ENCODE measurements at places on chromosomes 4 and X.

- peak; percentile 5 for DNase-seq
Measured at GRCh38 chr4:153790962-153791551, 2.2 kb upstream of the SFRP2 start.

GRCh38 chr4:153259661-153260060 lies 55.4 kb downstream of the TRIM2 start:
- DNase-seq, result no peak

DNA sequence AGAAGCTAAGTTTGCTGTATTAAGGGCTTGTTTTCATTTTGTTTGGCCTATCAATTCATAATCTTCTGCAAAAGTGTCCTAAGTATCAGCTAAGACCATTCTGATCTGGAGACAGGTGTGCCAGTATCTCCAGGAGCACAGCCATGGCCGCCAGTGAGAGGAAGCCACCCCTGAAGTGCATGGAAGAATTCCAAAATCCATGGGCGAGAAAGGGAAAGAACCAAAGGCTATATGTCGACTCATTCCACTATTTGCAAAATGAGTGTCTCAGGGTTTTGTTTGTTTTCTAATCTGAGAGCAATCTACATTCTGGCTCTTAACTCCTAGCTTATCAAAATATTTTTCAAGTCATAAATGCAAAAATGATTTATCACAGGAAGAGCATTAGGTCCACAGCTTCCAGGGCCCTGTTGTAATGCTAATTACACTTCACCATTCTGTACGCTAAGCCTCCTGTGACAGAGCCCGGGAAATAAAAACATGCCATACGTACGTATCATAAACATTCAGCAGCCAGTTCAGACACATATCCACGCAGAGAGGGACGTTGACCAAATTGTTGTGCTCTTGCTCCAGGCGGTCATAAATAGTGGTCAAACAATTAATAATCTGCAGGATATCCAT lies 137.3 kb upstream of the FTHL17 start:
- no peak for DNase-seq

DNA sequence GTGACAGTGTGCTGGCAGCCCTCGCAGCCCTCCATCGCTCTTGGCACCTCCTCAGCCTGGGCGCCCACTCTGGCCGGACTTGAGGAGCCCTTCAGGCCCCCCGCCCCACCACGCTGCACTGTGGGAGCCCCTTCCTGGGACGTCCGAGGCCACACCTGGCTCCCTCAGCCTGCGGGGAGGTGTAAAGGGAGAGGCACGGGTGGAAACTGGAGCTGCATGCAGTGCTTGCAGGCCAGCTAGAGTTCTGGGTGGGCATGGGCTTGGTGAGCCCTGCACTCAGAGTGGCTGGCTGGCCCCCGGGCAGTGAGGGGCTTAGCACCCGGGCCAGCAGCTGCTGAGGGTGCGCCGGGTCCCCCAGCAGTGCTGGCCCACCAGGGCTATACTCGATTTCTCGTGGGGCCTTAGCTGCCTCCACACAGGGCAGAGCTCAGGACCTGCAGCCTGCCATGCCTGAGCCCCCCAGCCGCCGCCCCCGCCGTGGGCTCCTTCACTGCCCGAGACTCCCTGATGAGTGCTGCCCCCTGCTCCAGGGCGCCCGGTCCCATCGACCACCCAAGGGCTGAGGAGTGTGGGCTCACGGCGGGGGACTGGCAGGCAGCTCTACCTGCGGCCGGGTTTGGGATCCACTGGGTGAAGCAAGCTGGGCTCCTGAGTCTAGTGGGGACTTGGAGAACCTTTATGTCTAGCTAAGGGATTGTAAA lies 1672.7 kb upstream of the PCDH7 start:
- no peak for DNase-seq

- DNase-seq, result no peak
Measured at GRCh38 chrX:47214435-47215077, 3.9 kb upstream of the CDK16 start.

DNA sequence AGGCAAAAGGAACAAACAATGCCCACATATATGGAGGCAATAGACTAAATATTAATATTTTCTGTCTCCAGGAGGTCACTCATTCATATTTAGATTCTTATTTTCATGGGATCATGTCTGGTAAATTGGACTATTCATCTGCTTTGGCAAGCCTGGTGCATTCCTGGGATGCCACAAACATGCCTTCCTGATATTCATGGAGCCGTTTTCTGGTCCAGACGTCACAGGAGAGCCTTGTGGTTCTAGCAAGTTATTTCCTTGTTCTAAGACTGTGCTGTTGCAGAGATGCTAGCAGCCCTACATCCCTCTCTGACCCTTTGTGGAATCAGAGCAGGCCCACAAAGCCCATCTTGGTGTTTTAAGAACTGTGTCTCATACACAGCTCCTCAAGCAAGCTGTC lies 16.1 kb upstream of the EXOSC9 start:
- peak; percentile 72 for DNase-seq

DNA sequence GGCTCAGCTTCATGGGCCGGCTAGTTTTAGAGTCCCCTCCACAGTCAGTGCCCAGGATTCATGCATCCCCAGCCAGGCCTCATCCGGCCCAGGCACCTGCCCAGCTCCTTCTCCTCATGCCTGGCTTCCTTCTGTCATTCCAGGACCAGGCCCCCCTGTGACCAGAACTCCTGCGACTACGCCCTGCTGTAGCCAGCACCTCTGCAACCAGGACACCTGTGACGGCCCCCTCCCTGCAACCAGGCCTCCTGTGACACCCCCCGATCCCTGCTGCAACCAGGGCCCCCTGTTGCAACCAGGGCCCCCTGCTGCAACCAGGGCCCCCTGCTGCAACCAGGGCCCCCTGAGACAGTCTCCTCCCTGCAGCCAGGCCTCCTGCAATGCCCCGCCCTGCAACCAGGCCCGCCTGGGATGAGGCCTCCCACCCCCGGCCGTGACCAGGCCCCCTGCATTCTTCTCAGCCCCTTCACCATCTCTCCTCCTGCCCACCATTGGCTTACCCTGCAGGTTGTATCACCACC lies 46.8 kb downstream of the HTRA3 start:
- no peak for DNase-seq

DNA sequence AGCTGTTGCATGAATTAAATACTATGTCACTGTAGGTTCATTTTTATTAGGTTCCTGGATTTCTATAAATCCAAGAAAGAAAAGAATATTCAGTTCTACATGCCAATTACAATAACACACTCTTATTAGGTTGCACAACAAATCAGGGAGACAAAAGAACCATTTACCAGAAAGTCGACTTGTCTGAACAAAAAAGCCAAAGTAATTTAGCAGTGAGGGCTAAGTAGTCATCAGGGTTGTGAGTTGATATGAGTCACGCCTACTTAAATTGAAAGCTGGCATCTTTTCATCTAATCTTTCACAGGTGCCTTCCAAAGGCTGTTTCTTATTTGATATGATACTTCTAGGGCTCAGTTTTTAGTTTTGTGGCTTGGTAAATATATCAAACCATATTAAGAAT lies 25.4 kb upstream of the GNRHR start:
- no peak for DNase-seq

Data from ACHN (cell line).